ENCODE measurements at places on chromosomes 12 and 14. TPM values are rescaled to one million over a fixed set of nuclear protein-coding genes. Genes with fewer than 3 reads are reported as not detected.

DNA sequence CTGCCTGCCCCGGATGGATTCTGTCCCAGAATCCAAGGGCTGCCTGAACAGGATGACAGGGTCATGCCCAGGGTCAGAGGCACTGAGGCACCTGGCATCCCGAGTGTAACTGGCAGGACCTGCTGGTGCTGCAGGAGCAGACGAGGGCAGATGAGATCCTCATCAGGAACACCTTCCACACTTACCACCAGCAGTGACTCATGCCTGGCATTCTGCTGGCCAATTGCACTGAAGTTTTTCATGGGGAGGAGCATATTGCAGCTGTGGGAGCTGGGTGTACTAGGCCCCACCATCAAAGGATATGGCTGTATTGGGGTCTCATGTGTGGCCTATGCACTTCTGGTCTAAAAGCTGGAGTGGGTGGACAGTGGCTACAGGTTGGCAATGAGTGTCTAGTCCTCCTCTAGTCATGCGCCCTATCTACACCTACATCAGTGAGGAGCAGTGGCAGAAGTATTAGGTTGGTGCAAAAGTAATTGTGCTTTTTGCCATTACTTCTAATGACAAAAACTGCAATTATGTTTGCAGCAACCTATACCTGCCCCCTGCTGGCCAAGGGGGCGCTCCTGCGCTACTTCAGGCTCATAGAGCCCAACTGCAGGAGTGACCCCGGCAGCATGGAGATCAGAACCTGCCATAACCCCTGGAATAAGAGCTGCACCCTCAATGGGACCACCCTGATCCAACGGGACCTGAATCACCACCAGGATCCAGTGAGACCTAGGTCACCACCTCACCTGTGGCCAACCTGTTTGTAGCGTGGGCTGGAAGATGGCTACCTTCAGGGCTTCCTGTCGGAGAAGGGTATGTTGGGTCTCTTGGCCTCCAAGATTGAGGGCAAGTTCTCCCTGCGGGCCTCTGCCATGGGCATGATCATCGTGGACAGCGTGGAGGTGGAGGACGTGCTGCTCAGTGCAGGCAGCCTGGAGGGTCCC lies 8.0 kb upstream of the C12orf42 start:
- no peak for DNase-seq

GPR84 gene
- total RNA-seq, result not detected

CDH24 gene
- 7.6 TPM for total RNA-seq

DNA sequence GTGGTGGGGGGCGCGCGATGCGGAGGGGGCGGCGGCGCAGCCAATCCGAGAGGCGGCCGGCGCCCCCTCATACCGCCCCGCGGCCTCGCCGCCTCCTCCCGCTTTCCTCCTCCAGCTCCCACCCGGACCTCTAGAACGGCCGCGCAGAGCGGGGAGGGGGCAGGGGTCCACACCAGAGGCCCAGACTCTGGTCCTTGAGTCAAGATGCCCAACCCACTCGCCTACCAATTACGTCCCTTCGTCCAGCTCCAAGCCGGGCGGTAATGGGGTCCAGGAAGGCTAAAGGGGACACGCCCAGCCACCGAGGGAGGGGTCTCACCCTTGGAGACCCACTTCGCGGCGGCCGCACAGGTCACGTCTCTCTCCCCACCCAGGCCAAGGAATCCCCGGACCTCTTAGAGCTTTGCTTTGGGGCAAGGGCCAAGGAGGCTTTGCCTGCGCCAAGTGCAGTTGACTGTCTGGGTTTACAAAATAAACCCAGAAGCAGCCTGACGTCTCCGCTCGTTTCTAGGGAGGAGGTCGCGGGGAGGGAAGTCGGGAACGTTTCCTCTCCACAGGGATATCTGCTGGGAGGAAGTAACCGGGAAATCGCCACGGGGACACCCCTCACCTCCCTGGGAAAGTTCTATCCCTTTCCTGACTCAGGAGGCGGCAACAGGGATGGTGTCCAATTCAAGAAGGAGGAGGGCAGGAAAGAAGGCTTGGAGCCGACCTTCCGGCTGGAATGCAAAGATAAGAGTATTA lies 394 bp upstream of the AMIGO2 start:
- peak; percentile 95 for DNase-seq

CCDC63 gene
- total RNA-seq, result not detected

PRPH gene
- total RNA-seq, result 7.8 TPM

ANKRD33 gene
- total RNA-seq, result not detected

- DNase-seq, result no peak
These were observed 5.5 kb upstream of the TC2N start for GRCh38 chr14:91872517-91873470.

- no peak for DNase-seq
These were observed 23.8 kb downstream of the CFAP251 start for GRCh38 chr12:121942145-121942718.

GRCh38 chr12:5066251-5066650 lies 22.6 kb downstream of the KCNA5 start:
- no peak for DNase-seq

GRCh38 chr14:101509730-101510371 lies 51.4 kb upstream of the DIO3 start:
- DNase-seq, result no peak

DNA sequence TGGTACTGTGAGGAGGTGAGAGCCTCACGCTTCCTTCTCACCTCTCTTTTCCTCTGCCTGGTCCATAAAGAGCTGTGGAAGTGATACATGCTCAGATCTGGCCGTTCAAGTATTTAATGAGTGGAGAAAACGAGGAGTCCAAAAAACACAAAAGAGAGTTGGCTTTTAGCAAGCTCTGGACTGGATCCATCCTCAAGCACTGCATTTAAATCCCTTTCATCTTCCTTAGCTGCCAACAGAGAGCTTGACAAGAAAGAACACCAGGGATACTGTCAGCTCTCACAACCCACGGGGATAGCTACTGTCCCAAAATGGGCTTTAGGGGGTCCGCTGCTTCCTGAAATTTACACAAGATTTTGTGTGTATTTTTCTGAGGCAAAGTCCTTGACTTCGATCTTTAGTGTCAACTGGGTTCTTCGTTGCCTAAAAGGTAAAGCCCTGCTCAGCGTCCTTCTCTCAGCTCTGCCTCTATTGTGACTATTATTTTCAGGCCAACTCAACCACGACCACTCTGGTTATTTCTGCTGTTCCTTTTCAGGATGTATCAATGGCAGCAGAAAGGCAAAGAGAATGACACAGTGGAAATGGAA lies 120.9 kb downstream of the TMTC1 start:
- no peak for DNase-seq

CPNE6 gene
- total RNA-seq, result 0.07 TPM

- no peak for DNase-seq
These were observed 36.4 kb upstream of the EML1 start for GRCh38 chr14:99756796-99757195.

- no peak for DNase-seq
These were observed 40.9 kb upstream of the CORO1C start for GRCh38 chr12:108772247-108772646.

DNA sequence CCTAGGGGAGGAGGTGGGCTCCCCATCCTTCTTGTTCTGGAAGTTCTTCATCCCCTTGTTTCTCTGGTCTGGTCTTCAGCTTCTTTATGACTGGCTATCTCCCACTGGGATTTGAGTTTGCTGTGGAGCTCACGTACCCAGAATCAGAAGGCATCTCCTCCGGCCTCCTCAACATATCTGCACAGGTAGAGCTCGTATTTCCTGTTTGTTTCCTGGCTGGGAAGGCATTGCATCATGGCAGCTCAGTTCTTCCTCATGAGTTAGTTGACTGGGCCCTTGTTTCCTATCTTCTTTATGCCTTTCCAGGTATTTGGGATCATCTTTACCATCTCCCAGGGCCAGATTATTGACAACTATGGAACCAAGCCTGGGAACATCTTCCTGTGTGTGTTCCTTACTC lies 19.8 kb downstream of the ERG28 start:
- no peak for DNase-seq

DNA sequence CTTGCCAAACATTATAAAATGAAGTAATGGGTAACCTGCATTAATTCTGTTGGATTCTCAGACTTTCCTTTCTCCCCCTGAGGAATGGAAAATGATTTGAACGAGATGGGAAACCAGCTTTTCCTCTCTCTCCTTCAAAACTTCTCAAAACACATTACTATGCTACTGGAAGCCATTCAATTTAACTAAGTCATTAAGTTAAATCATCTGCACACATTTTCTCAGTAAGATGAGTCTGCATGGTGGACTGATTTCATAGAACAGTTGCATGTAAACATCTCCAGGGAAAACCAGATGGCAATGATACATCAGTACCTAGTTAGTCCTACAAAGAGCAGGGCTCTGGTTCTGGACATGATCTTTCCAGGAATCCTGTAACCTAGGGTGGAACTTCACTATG lies 59.9 kb downstream of the BMP4 start:
- no peak for DNase-seq

CISTR gene
- not detected for total RNA-seq

GRCh38 chr14:104513641-104514046 lies 65.9 kb upstream of the C14orf180 start:
- DNase-seq, result no peak

GRCh38 chr12:51548241-51548640 lies 42.8 kb upstream of the SCN8A start:
- DNase-seq, result no peak

- no peak for DNase-seq
These were observed 23.8 kb upstream of the KIF26A start for GRCh38 chr14:104114421-104115130.

KCNA5 gene
- total RNA-seq, result not detected

PTPRB gene
- 3.2 TPM for total RNA-seq

GRCh38 chr14:91873471-91874415 lies 6.4 kb upstream of the TC2N start:
- no peak for DNase-seq

- DNase-seq, result no peak
These were observed 106.2 kb downstream of the SMOC1 start for GRCh38 chr14:69985463-69985862.

KRT82 gene
- total RNA-seq, result not detected

ACOT4 gene
- not detected for total RNA-seq

GRCh38 chr12:87136330-87136976 lies 880.3 kb upstream of the MGAT4C start:
- DNase-seq, result peak; percentile 68

SLC35E3 gene
- total RNA-seq, result 8.3 TPM

FSCB gene
- total RNA-seq, result not detected

CYP46A1 gene
- not detected for total RNA-seq

DPPA3 gene
- not detected for total RNA-seq

DNA sequence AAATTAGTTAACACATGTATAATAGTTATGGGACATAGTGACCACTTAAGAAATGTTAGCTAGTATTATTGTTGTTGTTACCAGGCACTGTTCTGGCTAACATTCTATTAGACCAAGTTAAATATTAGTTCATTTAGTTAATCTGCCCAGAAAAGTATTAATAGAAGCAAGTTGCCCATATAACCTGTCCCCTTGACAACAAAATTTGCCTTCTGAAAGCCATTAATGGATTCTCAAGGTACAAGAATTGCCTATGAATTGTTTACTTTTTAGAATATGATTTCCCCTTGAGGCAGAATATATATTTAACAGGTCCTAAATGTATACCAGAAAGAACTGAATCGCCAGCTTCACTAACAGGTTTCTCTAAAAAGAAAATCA lies 167.3 kb upstream of the TMCC3 start:
- DNase-seq, result no peak

DNA sequence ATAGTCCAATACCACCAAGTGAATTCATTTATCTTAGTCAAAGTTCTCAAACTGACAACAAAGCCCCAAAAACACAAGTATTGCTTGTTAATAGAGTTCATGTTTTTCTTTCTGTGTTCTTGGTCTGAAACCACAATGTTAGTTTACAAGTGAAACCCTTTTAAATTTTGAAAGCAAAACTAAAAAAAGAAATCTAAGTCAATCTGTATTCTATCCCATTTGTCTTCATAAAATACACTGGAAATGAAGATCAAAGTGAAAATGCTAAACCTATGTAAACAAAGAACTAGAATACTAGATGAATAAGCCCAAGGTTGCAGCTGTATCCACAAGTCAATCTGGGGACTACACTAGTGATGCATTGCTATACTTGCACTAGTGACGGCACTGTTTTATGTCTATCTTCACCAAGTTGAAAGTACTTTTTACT lies 10.4 kb downstream of the MAP4K5 start:
- no peak for DNase-seq

DNA sequence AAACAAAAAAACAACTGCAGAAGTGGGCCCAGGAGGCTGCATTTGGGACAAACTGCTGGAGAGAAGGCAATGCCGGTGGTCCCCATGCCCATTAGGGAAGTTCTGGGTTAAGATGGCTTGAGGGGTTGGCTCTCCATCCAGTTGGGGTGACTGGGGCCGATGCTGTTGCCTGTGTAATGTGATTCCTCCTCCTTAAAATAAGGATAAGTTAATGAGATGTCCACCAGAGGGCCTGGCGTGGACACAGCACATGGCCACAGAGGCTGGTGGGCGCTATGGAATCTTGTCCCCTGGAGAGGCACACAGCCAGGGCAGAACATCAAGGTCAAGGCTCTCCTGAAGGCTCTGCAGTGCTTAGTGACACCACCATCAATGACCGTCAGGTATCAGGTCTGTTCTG lies 1.0 kb upstream of the TESC start:
- no peak for DNase-seq

- peak; percentile 44 for DNase-seq
These were observed at the start of gene INHBE for GRCh38 chr12:57454566-57455373. TSS of gene INHBE (plus strand) at chr12:57455307. CDS start at chr12:57455537, 230 bp downstream.

GRCh38 chr12:74889563-74890236 lies 319.9 kb downstream of the KCNC2 start:
- DNase-seq, result peak; percentile 79

NKX2-8 gene
- 5.5 TPM for total RNA-seq

GRCh38 chr12:52903285-52903854 lies 1.5 kb downstream of the KRT8 start:
- peak; percentile 90 for DNase-seq

OR11H12 gene
- total RNA-seq, result not detected

MSI1 gene
- total RNA-seq, result 0.29 TPM

DNA sequence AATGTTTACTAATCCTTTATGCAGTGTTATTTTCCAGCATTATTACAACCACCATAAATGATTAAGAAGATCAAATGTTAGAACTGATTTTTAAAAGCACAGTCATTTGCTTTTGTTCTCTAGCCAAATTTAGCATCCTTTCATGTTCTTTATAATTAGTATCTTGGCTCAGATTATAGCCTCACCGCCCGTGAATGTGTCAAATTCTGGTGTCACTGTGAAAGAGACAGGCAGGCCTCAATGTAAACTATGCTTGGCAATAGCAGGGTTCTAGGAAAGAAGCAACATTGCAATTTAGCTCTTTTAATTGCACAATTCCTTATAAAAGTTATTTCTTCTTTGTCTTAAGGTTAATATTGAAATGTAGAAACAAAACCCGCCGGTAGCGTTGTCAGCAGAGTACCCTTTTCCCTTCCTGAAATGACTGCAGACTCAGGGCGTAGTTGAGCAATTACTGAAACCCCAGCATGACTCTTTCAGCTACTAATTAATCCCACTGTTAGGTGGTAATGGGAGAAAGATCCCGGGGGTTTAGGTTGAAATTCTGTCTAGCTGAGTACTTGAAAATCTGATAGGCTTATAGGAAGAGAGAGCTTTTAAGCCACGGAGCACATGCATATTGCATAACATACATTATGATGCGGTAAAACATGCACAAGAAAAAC lies 1600.5 kb upstream of the SEL1L start:
- DNase-seq, result no peak

All from Caki2 (cell line).